Right hindlimb (tissue), 1 donor: ENCODE measurements at places on chromosomes 6 and 20.

DNA sequence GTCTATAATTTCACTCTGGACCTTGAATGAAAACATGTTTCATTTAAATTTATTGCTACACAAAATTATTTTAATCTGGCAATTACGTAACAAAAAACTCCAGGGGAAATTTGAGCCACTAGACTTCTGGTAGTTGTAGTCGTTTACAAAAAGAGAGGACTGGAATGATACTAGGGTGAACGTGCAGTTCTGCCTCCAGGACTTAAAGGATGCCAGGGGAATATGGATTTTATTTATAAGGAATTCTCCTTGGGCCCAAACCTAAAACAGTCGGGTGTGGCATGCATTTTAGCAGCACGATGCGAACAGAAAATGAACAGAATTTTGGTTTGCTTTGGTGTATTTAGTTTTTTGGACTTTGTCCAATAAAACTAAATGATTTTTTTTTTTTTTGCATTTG lies 76.9 kb downstream of the PRL start:
- no peak for DNase-seq

GRCh38 chr20:62928246-62928939 lies 2.1 kb upstream of the DIDO1 start:
- DNase-seq: peak; percentile 4

DNA sequence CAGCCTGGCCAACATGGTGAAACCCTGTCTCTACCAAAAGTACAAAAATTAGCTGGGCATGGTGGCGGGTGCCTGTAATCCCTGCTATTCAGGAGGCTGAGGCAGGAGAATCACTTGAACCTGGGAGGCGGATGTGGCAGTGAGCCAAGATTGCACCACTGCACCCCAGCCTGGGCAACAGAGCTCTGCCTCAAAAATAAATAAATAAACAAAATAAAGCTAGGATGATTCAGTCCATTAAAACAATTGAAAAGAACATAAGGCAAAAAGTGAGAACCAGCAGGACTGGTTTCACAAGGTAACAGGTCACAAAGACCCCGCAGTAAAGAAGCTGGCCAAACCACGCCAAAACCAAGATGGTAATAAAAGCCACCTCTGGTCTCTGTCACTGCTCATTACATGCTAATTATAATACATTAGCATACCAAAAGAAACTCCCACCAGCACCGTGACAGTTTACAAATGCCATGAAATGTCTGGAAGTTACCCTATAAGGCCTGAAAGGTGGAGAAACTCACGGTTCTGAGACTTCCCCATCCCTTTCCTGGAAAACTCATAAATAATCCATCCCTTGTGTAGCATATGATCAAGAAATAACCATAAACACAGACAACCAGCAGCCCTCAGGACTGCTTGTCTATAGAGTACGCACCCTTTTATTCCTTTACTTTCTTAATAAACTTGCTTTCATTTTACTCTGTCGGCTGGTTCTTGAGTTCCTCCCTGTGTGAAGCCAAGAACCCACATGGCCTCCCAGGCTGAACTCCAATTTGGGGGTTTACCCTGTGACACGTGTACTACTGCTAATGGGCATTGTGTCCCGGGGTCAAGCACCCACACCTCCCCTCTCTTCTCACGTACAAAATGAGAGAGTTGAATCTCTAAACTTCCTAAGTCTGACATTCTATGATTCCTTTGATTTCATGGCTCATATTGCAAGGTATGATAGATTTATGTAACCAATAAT lies 10.2 kb downstream of the LAMA4 start:
- no peak for DNase-seq

DNA sequence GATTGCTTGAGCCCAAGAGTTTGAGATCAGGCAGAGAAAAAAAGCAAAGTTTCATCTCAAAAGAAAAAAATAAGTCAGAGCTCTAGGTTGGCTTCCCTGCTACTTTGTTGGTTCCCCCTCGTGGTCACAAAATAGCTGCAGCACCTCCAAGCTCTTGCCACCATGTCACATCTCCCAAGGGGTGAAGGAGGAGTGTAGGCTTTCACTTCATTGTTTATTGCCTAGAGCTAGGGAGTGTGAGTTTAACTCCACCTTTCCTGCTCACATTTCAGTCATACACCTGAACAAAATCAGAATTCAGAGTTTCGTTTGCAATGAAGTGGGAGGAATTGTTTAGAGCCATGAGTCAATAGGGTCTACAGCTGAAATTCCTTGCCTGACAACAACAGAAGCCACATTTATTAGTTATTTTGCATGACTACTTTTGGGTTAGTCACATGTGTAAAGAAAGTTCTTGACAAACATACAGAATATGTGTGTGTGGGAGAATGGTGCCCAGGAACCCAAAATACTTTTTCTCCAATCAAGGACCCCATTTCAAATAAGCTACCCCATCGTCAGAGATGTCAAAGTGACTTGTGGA lies 56.2 kb upstream of the UFL1 start:
- DNase-seq: no peak

DNA sequence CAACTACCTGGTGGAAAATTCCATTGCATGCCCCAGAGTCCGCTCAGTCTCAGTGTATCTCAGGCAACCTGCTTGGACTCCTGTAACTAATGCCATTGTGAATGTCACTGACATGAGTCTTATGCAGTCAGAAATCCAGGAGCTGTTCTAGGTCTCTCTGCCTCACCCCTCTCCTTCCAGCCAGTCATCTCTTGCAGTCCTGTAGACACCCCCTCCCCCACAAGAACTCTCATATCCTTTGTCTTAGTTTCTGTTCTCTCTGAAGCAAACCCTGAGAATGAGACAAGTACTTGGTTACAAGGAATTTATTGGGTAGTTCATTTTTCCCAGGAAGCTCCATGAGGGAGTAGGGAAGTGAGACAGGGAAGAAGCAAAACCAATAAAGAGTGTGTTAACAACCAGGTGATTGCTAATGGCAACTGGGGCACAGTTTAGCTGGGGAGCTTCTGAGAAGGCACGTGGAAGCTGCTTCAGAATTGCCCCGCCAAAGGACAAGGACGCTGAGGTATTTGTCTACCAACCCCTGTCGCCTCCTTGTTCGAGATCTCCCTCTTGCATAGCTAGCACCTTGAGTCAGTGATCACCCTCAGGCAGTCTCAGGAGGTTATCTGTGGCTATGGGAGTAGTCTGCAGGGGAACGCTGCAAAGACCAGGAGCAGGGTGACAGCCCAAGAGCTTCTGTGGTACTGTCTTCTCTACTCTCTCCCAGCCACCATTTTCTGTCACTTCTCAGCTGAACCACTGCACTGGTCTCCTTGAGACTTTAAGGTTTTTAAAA lies 911.4 kb upstream of the FLRT3 start:
- DNase-seq: no peak

DNA sequence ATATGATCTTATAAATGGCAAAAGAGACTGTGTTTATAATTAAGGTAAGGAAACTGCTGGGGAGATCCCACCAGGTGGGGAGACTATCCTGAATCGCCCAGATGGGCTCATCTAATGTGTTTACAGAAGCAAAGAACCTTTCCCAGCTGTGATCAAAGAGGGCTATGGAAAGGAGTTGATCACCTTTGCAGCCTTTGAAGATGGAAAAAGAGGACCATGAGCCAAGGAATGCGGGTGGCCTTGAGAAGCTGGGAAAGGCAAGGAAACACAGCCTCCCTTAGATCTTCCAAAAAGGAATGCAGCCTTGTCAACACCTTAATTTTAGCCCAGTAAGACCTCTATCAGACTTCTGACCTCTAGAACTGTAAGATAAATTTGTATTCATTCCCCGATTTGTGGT lies 66.5 kb upstream of the ADGRG6 start:
- peak; percentile 40 for DNase-seq

GRCh38 chr6:3490625-3490980 lies 33.8 kb upstream of the SLC22A23 start:
- no peak for DNase-seq

DNA sequence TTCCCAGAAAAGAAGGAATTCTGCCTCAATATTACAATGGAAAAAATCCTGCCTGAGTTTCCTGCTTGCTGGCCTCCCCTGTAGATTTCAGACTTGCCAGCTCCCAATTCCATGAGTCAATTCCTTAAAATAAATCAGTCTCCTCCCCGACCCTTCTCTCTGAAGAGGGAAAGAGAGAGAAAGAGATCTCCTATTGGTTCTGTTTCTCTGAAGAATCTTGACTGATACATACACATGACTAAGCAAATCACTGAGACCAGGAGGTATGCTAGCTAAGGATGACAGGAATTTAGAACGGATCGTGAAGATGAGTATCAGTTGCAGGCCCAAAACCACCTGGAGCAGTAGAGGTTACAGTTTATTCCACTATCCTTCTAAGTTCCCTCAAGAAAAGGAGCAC lies 11.3 kb upstream of the RBM24 start:
- no peak for DNase-seq

- no peak for DNase-seq
These were observed 1.7 kb upstream of the SLC12A5 start for GRCh38 chr20:46027245-46027853.

DNA sequence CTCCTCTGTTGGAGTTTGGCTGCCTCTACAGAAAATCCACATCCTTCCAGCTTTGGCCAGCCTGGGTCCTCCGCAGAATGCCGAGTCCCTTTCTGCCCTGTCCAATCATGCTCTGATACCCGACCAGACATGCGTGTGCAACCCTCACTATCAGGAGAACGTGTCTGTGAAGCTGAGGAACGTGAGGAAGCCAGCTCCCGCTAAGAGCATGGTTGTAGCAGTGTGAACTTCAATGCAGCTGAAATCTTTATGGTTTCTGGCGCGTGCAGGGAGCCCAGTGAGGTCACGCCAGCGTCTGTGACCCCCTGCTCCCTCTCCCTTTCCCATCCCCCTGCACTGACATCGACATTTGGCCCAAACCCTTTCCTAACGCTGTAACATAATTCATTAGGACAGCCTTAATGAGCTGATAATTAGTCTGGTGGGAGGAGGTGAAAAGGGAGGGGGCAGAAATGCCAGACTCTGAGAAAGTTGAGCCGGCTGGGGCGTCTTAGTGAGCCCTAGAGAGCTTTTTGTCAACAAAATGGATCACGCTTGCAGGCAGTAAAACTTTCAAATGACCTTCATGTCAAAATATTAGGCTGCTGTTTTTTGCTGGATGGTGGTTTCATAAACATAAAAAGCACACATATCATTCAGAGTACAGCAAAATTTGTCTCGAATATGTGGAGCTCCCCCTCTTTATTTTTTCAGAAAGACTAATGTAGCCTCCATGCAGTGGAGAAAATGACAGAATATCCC lies 423.3 kb downstream of the QKI start:
- peak; percentile 50 for DNase-seq

GRCh38 chr20:38113401-38114325 lies 51.4 kb downstream of the TGM2 start:
- peak; percentile 47 for DNase-seq

DNA sequence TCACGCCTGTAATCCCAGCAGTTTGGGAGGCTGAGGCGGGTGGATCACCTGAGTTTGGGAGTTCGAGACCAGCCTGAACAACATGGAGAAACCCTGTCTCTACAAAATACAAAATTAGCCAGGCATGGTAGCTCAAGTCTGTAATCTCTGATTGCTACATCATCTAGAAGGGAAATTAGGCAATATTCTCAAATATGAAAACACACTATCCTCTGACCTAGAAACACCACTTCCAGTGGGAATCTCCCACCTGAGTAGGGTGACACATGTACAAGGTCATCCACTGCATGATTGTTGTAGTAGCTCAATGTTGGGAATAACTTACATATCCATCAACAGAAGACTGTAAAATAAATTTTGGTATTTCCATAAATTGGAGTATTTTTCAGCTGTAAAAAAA lies 19.1 kb upstream of the SIRPD start:
- DNase-seq: no peak

- no peak for DNase-seq
These were observed 73.9 kb downstream of the AHI1 start for GRCh38 chr6:135423649-135424128.

GRCh38 chr6:55433446-55434130 lies 106.3 kb downstream of the GFRAL start:
- no peak for DNase-seq

GRCh38 chr6:85494547-85495536 lies 45.0 kb downstream of the NT5E start:
- no peak for DNase-seq

- peak; percentile 67 for DNase-seq
These were observed 100.0 kb upstream of the CITED2 start for GRCh38 chr6:139474145-139475108.

- DNase-seq: peak; percentile 72
These were observed 87.8 kb downstream of the PLEKHG1 start for GRCh38 chr6:150687508-150687907.

- no peak for DNase-seq
These were observed 29.1 kb downstream of the QRSL1 start for GRCh38 chr6:106658469-106658868.

DNA sequence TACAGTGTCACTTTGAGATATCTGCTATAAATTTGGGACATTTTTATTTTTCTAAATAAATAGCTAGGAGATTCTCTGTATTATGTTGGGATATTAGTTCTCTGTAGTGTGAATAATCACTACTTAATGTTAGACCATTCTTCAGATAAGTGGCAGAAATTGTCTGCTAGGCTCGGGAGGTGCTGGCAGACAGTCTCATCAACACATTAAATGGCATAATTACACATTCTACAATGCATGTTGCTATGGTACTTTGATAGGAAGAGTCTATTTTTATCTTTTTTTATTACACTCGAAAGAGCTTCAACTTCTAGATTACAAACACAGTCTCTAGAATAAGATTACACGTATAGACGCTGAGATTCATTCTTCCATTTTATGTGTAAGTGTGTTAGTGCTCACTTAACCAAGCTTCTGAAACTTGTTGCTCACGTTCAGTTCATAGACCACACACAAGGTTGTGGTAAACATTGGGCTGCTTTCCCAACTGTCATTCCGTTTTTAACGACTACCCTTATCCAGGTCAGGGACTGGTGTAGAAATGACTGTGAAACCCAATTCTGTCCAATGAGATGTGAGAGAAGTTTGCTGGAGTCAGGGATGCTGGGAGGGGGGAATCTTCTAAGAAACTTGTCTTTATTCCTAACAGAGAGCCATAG lies 78.6 kb downstream of the TPBG start:
- DNase-seq: no peak

DNA sequence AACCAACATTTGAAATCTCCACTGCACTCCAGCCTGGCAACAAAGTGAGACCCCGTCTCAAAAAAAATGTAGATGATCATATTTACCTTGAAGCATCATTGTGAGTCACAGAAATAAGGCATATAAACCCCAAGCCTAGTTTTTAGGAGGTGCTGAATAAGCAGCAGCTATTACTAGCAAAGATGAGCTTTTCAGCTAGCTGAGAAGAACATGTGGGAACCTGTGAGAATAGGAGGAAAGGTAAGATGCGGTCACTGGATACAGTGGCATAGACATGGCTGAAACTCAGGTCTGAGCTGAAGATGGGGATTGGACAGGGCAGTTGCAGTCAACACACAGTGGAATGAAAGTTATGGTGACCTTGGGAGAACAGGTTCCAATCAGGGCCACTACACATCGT lies 284.3 kb upstream of the IRAK1BP1 start:
- DNase-seq: no peak
